Ammon's horn (tissue), 1 donor: ENCODE measurements at places on chromosomes 1 and 21.

- no peak for DNase-seq
These were observed 6.4 kb downstream of the CLDN19 start for GRCh38 chr1:42733415-42734200.

DNA sequence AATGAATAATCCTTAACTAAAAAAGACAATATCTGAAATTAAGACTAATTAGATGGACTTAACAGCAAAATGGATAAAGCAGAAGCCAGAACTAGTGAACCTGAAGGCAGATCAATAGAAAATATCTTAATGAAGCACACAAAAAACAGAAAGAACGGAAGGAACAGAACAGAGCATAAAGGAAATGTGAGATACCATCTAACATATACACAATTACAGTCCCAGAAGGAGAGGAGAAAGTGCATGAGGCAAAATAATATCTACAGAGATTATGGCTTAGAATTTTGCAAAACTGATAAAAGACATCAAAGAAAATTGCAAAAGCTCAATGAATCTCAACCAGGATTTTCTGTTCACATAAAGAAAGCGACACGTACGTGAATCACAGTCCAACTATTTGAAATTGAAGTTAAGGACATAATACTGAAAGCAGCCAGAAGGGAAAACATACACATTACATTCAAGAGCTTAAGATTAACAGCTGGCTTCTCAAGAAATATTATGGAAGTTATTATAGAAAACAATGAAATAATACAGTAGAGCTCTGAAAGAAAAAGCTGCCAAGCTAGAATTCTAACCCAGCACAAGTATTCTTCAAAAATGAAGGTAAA lies 182.0 kb downstream of the CDC42BPA start:
- DNase-seq, result no peak

GRCh38 chr1:48039088-48040054 lies 42.2 kb upstream of the TRABD2B start:
- peak; percentile 41 for DNase-seq

DNA sequence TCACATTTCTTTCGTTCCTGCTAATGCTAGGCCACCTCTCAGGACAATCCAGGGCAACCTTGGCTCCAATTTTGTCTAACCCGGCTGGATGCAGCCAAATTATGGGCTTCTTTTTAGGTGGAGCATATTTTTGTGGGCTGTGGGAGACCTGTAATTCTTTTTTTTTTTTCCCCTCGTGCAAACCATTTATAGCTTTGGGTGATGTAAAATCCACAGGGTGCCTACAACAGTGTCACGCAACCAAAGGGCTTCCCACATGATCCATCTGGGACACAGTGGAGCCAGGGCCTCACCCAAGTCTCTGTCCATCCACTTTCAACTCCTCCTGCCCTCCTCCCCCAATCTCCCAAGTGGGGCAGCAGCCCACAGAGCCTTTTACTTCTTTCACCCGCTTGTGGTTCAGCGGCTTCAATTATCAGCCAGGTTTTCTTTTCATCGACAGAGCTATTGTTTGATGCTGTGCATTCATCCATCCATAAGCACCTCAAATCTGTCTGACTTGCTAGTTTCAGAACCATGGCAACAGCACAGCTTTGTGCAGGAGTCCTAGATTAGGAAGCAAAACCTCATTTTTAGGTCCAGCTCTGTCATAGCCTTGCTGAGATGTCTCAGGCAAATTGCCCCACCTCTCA lies 10.0 kb upstream of the OVAAL start:
- DNase-seq, result no peak

DNA sequence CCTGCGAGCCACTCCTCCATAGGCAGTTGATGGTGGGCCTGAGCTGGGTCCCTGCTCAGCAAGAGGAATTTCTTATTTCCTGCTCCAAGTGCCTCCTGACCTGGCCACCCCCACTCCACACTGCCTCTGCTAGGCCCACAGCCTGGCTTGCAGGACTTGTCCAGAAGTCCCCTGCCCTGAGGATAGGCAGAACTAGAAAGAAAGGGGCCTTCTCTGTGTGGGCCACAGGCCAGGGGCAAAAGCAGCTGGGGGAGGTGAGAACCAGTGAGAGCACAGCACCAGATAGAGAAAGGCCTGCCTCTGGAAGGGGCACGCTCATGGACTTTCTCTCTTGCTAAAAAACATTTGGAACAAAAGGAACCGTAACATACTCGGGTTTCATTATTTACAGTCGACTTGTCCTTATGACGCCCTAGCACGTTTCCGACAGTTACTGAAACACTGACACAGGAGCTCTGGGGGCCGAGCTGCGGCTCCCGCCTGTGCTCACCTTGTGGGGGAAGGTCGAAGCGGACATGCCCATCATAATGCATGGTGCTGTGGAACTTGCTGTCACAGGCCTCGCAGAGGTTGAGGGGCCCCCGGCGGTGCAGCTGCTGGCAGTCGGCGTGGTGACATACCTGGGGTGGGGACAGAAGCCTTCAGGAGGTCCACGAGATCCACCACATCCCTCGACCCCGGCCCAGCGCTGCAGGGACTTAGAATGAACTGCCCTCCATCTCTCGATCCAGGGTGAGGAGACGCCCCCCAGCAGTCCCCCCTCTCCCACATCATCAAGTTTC lies 11.3 kb upstream of the TNFRSF25 start:
- no peak for DNase-seq

GRCh38 chr1:108845446-108845845 lies 11.4 kb downstream of the AKNAD1 start:
- no peak for DNase-seq

- DNase-seq, result no peak
These were observed 21.7 kb downstream of the UBE2T start for GRCh38 chr1:202320081-202320405.

- no peak for DNase-seq
These were observed 112.3 kb downstream of the RPS6KC1 start for GRCh38 chr1:213163278-213163711.

- peak; percentile 32 for DNase-seq
These were observed 5.0 kb upstream of the ADAMTS1 start for GRCh38 chr21:26850116-26850643.

DNA sequence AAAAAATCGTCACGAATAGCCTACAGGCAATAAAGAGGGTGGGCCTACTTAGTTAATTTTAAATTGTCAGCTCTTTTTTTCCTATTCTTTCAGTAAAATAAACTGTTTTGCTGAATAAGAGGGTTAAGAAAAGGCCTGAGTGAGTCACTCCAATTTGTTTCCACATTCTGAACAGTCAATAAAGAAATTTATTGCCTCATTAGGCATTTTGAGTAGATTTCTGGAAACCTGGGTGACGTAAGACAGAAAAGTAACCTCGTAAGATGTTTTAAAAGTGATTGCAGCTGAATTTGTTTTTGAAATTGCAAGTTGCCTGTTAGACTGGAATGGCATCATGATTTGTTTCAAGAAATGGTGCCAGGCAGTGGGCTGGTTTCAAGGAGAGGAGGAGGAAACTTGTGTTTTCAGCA lies 439.3 kb downstream of the USP25 start:
- peak; percentile 41 for DNase-seq

- DNase-seq, result no peak
These were observed 22.4 kb upstream of the INTS3 start for GRCh38 chr1:153705484-153705883.

- DNase-seq, result no peak
These were observed 27.9 kb downstream of the DOP1B start for GRCh38 chr21:36184545-36184944.

DNA sequence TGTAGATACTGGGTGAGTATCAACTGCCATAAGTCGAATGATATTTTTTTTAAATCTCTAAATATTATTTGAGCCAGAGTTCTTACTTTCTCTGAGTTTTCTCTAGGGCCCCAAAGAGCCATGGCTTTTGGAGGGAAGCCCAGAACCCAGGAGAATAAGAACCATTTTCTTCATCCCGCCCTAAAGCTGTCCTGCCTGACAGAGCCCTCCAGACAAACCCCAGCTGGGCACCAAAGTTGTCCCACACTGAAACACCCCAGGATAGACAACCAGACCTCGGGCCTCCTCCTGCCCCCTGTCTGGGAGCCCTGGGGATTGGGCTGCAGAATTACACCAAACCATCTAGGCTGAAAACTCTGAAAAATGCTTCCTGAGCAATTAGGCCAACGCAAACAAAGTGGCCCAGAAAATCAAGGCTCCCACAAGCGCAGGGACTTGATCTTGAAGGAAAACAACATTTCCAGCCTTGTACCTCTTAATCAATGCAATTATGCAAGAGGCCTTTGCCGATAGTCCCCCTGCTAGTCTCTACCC lies 113.1 kb downstream of the RRAGC start:
- DNase-seq, result no peak

DNA sequence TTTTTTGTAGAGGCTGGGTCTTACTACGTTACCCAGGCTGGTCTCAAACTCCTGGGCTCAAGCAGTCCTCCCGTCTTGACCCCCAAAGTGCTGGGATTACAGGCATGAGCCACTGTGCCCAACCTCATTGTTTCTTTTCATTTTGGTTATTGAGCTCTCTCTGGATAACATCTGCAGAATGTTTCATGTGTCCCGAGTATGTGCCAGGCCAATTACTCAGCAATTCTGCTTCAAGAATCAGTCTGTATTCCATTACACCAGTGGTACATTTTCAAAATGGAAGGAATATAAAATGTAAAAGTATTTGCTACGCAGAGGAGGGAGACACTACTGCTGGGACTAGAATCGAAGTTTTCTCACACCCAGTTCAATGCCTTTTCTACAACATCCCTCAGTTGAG lies 1.7 kb upstream of the ELOA start:
- DNase-seq, result no peak

GRCh38 chr1:54413295-54413694 lies 7.1 kb upstream of the SSBP3 start:
- DNase-seq, result peak; percentile 68

GRCh38 chr21:30248844-30249243 lies 32.9 kb upstream of the CLDN8 start:
- DNase-seq, result no peak

- no peak for DNase-seq
These were observed 6.2 kb upstream of the TMEM200B start for GRCh38 chr1:29129916-29130315.

- DNase-seq, result no peak
These were observed 94.7 kb upstream of the SLC25A33 start for GRCh38 chr1:9444532-9444931.
